AG10803 (cell line): ENCODE measurements at places on chromosomes 4 and X.
A peak's percentile ranks its signal among the peaks of the same experiment; 100 is the strongest.

DNA sequence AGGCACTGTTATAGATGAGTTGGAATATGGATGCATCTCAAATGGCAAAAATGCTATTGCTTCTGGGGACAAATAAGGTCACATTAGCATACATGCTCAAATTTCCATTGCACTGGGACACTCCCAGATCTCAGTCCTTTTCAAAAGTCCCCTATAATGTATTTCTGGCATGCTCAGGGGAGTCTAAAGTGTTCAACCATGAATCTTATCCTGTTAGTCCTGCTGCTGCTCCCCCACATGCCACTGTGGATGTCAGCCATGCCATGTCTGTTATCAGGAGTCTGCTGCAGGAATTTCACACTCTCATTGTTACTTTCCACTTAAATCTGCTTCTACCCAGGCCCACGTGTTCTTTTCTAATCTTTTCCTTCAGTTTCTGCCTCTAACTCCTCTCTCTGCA, 1000.6 kb downstream of the CCSER1 start:
- DNase-seq = no peak

DNA sequence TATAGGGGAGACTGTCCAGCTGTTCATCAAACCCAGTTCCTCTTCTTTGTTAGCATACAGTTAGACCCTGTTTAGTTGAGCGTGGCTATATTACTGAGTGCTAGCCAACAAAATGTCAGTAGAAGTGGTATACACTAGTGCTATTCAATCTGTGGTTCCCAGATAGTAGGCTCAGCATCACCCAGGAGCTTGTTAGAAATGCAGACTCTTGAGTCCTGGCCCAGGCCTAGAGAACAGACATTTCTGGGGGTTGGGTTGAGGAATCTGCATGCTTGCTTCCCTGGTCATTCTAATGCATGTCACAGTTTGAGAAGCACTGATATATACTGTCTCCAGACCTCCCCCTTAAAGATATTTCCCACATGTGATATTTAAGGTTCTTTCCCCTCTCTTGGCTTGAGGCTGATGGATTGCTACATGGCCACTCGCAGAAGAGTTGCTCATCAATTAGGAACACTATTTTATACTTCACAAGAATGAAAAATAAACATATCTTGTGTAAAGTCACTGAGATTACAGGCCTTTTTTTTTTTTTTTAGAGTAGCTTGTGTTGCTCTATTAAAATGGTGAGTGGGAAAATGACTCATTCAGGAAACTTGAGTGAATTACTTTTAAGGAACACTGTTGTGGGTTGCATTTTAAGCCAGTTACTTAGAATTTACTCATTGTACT, 289.0 kb downstream of the STIM2 start:
- peak; percentile 5 for DNase-seq

DNA sequence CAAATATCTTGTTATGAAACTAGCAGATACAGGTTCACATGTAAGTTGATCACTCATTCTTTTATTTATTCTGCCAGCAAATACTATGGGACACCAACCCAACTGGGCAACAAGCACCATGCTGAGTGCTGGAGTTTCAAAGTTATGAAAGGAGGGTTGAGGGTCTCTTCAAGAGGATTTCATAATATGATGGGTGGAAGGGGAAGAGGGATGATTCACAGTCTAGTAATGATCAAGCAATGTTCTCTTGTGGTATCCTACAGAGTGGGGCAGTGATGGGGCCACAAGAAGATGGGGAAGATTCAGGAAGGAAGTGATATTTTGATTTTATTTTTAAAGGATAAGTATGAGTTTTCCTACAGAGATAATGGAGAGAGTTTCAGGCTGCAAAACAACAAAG, 46.2 kb upstream of the TXK start:
- DNase-seq = peak; percentile 2

DNA sequence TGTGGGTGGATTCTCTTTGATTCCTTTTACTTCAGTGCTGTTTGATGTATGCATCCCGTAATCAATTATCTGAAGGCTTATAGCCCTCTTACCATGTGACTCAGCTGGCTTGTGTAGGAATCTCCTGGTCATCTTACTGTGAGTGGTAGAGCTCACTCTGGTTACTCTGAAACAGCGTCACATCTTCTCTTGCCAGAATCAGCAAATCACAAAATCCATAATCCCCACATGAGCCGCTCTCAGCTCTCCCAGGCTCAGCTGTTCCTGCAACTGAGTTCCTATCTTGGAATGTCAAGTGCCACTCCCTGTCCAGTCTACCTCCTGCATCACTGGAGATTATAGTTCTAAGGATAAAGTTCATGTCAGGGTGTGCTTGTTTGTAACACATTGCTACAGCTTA, 278.0 kb downstream of the FBXO8 start:
- DNase-seq = no peak

DNA sequence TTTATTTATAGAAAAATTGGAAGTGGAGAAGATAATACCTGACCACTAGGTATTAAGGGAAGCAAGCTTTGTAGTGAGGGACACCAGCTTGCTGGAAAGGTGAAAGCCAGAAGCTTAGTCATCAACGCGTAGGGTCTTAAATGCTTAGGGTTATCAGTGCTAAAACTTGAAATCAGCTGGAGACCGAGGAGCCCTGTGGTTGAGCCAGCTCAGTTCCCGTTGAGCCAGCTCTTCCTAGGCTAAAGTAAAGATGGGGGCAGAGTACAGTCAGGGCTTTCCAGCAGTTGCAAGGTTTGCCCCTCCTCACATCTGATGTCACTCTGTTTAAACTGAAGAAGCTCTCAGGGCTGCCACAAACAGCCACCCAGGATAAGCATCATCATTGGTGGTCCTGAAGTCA, 240.7 kb downstream of the DCLK2 start:
- no peak for DNase-seq
